Activated CD8-positive, alpha-beta memory T cell treated with anti-CD3 and anti-CD28 coated beads, Interleukin-2, amount 10 ng/mL, durations not matched to agents 7 days and 5 days (primary cell): ENCODE measurements at places on chromosomes 6 and 20. TPM values are rescaled to one million over a fixed set of nuclear protein-coding genes. Genes with fewer than 3 reads are reported as not detected.

- H3K4me3 ChIP-seq = no peak overlapping the region
- no peaks in the 10 kb centered on the region for H3K4me1 ChIP-seq
- no peaks in the 10 kb centered on the region for H3K36me3 ChIP-seq
- no peak for DNase-seq
- peaks cover 2% of the 10 kb centered on the region for H3K27me3 ChIP-seq
These were observed 375.5 kb downstream of the HACE1 start for GRCh38 chr6:104484191-104484590.

DNA sequence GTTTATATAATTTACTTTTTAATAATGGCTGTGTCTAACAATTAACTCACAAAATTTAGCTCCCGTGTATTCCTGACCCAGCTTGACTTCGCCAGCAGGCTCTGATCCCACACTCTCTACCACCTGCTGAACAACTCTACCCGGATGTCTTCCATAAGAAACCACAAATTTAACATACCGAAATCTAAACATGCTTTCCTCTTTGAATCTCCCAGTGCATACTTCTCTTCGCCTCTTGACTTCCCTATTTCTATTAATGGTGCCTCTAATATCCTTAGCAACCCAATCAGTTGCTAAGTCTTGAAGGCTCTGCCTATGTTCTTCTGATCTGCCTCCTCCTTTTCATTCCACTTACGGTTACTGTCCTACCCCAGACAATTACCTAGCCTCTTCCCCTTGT, 4.6 kb upstream of the MYB start:
- peaks cover 2% of the 10 kb centered on the region for H3K36me3 ChIP-seq
- H3K27ac ChIP-seq = no peak overlapping the region
- H3K4me3 ChIP-seq = no peak overlapping the region
- no peak for DNase-seq
- H3K27me3 ChIP-seq = no peaks in the 10 kb centered on the region

CST2 gene
- not detected for total RNA-seq

GRCh38 chr6:83117802-83118201, 50.3 kb downstream of the DOP1A start:
- H3K4me1 ChIP-seq = no peaks in the 10 kb centered on the region
- H3K27ac ChIP-seq = no peak overlapping the region
- DNase-seq = no peak
- H3K36me3 ChIP-seq = peaks cover 21% of the 10 kb centered on the region
- no peak overlapping the region for H3K4me3 ChIP-seq
- H3K27me3 ChIP-seq = no peaks in the 10 kb centered on the region

DNA sequence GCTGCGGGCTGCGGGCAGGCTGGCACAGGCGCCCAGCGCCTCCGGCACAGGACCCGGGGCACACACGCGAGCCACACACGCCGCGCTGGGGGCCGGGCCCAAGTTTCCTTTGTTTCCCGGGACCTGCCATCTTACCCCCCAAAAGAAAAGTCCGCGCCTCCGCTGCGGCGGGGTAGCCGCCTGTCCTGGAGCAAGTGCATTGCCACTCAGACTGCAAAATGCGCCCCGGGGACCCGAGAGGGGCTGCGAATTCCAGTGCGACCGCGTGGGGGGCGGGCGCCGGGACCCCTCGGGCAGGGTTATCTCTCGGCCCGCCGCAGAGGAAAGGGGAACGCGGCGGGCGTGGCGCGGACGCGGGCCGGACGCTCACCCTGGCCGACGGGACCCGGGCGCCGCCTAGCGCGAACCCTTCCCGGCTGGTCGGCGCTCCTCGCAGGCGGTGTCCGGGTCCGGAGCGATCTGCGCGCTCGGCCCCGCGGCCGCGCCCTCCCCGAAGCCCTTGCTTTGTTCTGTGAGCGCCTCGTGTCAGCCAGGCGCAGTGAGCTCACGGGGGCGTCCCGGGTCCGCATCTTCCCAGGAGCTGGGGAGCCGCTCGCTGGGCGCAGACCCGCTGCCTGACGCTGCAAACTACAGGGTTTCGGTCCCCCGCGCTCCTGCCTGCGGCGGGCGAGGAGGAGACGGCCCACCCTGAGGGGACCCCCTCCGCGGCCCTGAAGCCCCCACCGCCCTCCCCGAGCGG, 639 bp upstream of the CD24 start:
- H3K27ac ChIP-seq = no peak overlapping the region
- peaks cover 10% of the 10 kb centered on the region for H3K4me1 ChIP-seq
- H3K4me3 ChIP-seq = peak overlapping the region; percentile 36
- H3K36me3 ChIP-seq = peaks cover 1% of the 10 kb centered on the region

- H3K4me3 ChIP-seq = no peak overlapping the region
- no peaks in the 10 kb centered on the region for H3K36me3 ChIP-seq
- no peak overlapping the region for H3K27ac ChIP-seq
- H3K27me3 ChIP-seq = no peaks in the 10 kb centered on the region
- no peak for DNase-seq
- no peaks in the 10 kb centered on the region for H3K4me1 ChIP-seq
These were observed 104.1 kb upstream of the SLC35B3 start for GRCh38 chr6:8539453-8539852.

LSM2 gene
- 124 TPM for total RNA-seq

AAR2 gene
- total RNA-seq = 18.9 TPM

GRCh38 chr6:3697609-3698008, 53.9 kb downstream of the PXDC1 start:
- no peak overlapping the region for H3K27ac ChIP-seq
- H3K4me3 ChIP-seq = no peak overlapping the region
- DNase-seq = no peak
- H3K4me1 ChIP-seq = no peaks in the 10 kb centered on the region
- H3K36me3 ChIP-seq = no peaks in the 10 kb centered on the region

DNA sequence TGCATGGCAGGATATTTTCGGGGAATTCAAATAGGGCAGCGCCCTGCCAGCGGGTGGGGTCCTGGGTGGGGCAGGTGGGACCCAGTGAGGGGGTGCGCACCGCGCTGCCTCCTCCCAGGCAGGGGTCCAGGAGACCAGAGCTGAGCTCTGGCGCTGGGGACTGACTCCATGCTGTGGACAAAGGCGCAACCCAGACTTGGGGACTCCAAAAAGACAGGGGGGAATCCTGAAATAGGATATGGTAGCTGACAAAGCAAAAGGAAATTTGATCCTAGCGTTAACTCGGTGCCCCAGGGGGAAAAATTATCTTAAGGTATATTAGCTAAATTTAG, 23.6 kb downstream of the TFAP2A start:
- no peaks in the 10 kb centered on the region for H3K4me1 ChIP-seq
- no peak overlapping the region for H3K27ac ChIP-seq
- peaks cover 94% of the 10 kb centered on the region for H3K27me3 ChIP-seq
- no peak for DNase-seq
- H3K36me3 ChIP-seq = peaks cover 7% of the 10 kb centered on the region

- no peak overlapping the region for H3K27ac ChIP-seq
- no peak for DNase-seq
- H3K36me3 ChIP-seq = no peaks in the 10 kb centered on the region
- H3K4me3 ChIP-seq = no peak overlapping the region
These were observed 248.8 kb downstream of the SOD2 start for GRCh38 chr6:159444056-159444760.

TPD52L1 gene
- total RNA-seq = not detected

- no peak overlapping the region for H3K27ac ChIP-seq
- peaks cover 30% of the 10 kb centered on the region for H3K36me3 ChIP-seq
- DNase-seq = no peak
- H3K27me3 ChIP-seq = no peaks in the 10 kb centered on the region
These were observed 134.4 kb downstream of the ARHGAP18 start for GRCh38 chr6:129575378-129576118.

ZKSCAN4 gene
- total RNA-seq = 6.1 TPM

MAS1 gene
- not detected for total RNA-seq

MYL9 gene
- 0.96 TPM for total RNA-seq

DNA sequence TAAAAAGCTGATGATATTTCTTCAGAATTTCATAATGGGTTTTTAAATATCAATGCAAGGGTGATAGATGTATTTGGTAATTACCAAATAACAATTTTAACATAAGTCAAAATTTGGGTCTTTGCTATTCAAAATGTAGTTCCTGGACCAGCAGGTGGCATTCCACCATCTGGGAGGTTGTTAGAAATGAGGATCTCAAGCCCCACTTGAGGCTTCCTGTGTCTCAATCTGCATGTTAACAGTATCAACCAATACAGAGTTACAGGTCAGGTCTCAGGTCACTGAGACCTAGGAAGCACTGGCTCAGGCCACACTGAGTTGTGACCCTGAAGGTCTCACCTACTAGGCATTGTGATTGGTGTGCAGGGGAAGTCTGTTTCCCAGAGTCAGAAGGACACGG, 57.2 kb upstream of the MTRF1L start:
- H3K36me3 ChIP-seq = no peaks in the 10 kb centered on the region
- no peak overlapping the region for H3K27ac ChIP-seq
- no peak overlapping the region for H3K4me3 ChIP-seq
- no peaks in the 10 kb centered on the region for H3K4me1 ChIP-seq

TP53TG5 gene
- not detected for total RNA-seq

ACSS1 gene
- total RNA-seq = 44.4 TPM
